Effector memory CD4-positive, alpha-beta T cell (primary cell): ENCODE measurements at places on chromosomes 4 and X.
A peak's percentile ranks its signal among the peaks of the same experiment; 100 is the strongest.

- H3K4me3 ChIP-seq = no peak overlapping the region
- DNase-seq = no peak
- H3K4me1 ChIP-seq = no peaks in the 10 kb centered on the region
These were observed 562.7 kb downstream of the RPA4 start for GRCh38 chrX:97446298-97446882.

DNA sequence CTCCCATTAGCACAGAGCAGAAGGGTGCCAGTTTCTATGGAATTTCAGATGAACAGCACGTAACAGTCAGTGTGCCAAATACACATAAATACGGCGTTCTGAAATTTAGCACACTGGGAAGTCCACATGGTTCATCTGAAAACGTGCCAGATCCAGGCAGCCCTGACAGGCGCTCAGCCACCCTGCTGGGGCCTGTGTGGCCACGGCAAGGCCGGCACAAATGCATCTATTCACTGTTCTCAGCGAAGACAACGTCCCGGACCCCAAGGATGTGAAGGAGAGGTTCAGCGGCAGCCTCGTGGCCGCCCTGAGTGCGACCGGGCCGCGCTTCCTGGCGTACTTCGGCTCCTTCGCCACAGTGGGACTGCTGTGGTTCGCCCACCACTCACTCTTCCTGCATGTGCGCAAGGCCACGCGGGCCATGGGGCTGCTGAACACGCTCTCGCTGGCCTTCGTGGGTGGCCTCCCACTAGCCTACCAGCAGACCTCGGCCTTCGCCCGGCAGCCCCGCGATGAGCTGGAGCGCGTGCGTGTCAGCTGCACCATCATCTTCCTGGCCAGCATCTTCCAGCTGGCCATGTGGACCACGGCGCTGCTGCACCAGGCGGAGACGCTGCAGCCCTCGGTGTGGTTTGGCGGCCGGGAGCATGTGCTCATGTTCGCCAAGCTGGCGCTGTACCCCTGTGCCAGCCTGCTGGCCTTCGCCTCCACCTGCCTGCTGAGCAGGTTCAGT, 15.6 kb downstream of the DGKQ start:
- H3K36me3 ChIP-seq = no peaks in the 10 kb centered on the region
- H3K4me3 ChIP-seq = no peak overlapping the region
- no peak overlapping the region for H3K27ac ChIP-seq
- H3K27me3 ChIP-seq = no peaks in the 10 kb centered on the region
- no peaks in the 10 kb centered on the region for H3K4me1 ChIP-seq
- DNase-seq = no peak

- no peaks in the 10 kb centered on the region for H3K4me1 ChIP-seq
- H3K36me3 ChIP-seq = no peaks in the 10 kb centered on the region
- H3K27me3 ChIP-seq = no peaks in the 10 kb centered on the region
- no peak overlapping the region for H3K4me3 ChIP-seq
- H3K27ac ChIP-seq = no peak overlapping the region
These were observed 1097.2 kb upstream of the TENM3 start for GRCh38 chr4:181146051-181146450.

- no peak overlapping the region for H3K27ac ChIP-seq
- DNase-seq = no peak
- no peaks in the 10 kb centered on the region for H3K4me1 ChIP-seq
These were observed 203.4 kb downstream of the CCNG2 start for GRCh38 chr4:77360451-77360850.

- H3K36me3 ChIP-seq = no peaks in the 10 kb centered on the region
- no peak overlapping the region for H3K4me3 ChIP-seq
- no peak overlapping the region for H3K27ac ChIP-seq
- H3K4me1 ChIP-seq = no peaks in the 10 kb centered on the region
- DNase-seq = no peak
- H3K27me3 ChIP-seq = no peaks in the 10 kb centered on the region
These were observed 38.3 kb downstream of the GPAT3 start for GRCh38 chr4:83574247-83574646.

- no peak overlapping the region for H3K27ac ChIP-seq
- no peak overlapping the region for H3K4me3 ChIP-seq
- H3K27me3 ChIP-seq = no peaks in the 10 kb centered on the region
These were observed 63.0 kb downstream of the PRSS12 start for GRCh38 chr4:118289794-118290193.

DNA sequence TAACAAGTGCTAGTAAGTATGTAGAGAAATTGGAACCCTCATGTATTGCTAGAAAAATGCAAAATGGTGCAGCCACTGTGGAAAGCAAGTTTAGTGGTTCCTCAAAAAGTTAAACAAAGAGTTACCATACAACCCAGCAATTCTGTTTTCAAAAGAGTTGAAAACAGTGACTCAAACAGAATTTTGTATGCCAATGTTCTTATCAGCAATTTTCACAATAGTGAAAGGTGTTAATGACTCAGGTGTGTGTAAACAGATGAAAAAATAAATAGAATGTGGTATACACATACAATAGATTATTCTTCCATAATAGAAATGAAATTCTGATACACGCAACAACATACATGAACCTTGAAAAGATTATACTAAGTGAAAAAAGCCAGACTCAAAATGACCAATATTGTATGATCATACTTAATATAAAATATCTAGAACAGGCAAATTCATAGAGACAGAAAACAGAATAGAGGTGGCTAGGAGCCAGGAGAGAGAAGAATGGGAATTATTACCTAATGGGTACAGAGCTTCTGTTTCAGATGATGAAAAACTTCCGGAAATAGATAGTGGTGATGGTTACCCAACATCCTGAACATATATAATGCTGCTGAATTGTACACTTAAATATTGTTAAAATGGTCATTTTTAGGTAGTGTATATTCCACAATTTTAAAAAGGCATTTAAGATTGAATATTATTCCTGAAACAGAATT, 51.6 kb downstream of the WDFY3 start:
- no peaks in the 10 kb centered on the region for H3K36me3 ChIP-seq
- no peaks in the 10 kb centered on the region for H3K4me1 ChIP-seq
- H3K4me3 ChIP-seq = no peak overlapping the region
- DNase-seq = no peak
- H3K27ac ChIP-seq = no peak overlapping the region

DNA sequence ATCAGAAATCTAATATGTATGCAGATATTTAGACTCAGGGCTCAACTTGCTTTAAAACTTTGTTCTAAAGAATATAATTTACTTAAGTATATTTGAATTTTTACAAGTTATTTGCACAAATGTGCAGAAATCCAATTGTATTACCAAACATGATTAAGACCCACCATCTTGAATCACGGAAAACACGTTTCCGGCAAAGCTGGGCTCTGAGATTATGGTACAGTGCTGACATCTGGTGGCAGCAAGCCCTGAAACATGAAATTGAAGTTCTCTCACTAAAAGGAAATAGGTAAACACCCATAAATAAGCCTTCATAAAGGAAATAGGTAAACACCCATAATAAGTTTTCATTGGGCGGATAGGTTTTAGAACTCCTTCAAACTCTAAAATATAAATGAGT, 98.3 kb upstream of the MAOA start:
- peak; percentile 27 for DNase-seq
- no peaks in the 10 kb centered on the region for H3K36me3 ChIP-seq
- no peaks in the 10 kb centered on the region for H3K4me1 ChIP-seq
- no peaks in the 10 kb centered on the region for H3K27me3 ChIP-seq

GRCh38 chr4:26594778-26595177, 10.9 kb downstream of the TBC1D19 start:
- H3K4me1 ChIP-seq = no peaks in the 10 kb centered on the region
- no peaks in the 10 kb centered on the region for H3K27me3 ChIP-seq
- DNase-seq = no peak
- no peak overlapping the region for H3K4me3 ChIP-seq

DNA sequence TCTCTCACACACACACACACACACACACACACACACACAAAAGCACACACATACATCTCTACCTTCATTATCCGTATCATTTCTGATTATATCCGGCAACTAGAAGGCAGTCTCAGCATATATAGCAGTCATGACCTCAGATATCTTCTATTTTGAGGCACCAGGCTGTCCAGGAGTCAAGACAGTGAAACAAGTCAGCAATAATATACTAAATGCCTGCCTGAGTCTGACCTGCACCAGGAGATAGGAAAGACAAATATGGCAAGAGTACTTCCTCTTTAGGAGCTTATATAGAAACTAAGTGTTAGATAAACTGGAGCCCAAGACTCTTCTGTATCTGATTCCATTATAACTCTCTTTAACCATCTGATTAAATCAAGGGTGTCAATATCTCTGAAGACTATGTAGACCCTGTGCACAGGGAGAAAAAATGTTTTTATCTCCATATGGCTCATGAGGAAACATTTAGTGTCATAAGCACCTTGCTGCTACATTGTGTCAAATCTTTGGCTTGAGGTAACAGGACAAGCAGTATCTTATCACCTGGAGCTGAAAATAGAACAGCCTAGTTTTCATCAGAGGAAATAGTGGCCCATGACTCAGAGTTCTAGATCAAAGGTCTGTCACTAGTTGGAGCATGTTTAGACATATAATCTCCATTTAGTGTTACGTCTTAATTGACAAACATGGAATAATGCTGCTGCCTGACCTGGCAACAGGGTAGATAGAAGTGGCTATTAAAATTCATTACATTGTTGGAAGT, 27.0 kb upstream of the FAM47B start:
- H3K4me1 ChIP-seq = no peaks in the 10 kb centered on the region
- no peaks in the 10 kb centered on the region for H3K27me3 ChIP-seq
- no peak overlapping the region for H3K27ac ChIP-seq
- no peak for DNase-seq

DNA sequence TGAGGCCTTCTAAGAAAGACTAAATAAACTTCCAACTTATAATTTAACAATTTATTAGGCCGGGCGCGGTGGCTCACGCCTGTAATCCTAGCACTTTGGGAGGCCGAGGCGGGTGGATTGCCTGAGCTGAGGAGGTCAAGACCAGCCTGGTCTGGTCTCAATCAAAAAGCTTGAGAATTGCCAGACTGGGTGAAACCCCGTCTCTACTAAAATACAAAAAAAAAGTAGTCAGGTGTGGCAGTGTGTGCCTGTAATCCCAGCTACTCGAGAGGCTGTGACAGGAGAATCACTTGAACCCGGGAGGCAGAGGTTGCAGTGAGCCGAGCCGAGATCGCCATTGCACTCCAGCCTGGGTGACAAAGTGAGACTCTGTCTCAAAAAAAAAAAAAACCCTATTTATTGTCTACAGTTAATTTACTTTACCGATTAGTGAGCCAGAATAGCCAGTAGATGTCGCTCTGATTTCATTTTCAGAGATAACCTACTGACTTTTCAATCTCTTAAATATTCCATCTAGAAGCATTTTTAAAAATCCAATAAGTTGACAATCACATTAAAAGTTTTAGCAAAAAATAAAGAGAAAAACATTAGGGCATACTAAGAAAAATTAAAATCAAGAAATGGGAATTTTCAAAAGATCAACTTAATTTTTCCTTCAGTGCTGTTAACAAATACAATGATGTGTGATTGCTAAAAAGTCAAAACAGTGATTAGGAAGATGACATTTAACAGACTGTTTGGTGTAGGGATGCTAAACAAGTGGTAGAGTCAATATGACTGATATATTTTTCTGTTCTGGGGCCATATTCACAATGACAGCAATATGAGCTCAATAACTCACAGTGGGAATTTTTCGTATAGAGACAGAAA, 4.3 kb upstream of the SHROOM3 start:
- no peak overlapping the region for H3K4me3 ChIP-seq
- DNase-seq = no peak
- H3K27ac ChIP-seq = no peak overlapping the region
- no peaks in the 10 kb centered on the region for H3K4me1 ChIP-seq
- no peaks in the 10 kb centered on the region for H3K27me3 ChIP-seq

- no peak for DNase-seq
- H3K36me3 ChIP-seq = no peaks in the 10 kb centered on the region
- H3K27me3 ChIP-seq = no peaks in the 10 kb centered on the region
- no peak overlapping the region for H3K4me3 ChIP-seq
- no peak overlapping the region for H3K27ac ChIP-seq
These were observed 115.7 kb upstream of the ZXDA start for GRCh38 chrX:58025979-58026378.

DNA sequence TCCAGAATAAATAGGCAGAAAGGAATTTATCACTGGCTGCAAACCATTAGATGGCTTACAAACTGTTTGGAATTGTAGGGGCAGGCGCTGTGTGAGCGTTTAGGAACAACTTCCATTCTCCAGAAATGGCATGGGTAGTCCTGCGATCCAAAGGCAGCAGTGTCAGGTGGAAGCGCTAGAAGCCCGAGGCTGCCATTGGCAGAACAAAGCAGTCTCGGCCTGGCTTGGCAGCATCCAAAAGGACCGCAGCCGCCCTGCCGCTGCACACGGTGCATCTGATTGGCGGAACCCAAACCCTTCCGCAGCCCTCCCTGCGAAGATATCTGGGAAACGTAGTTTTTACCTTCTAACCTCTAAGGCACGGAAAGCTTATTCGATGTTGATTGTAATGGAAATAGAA, 23.6 kb upstream of the YTHDC1 start:
- no peak overlapping the region for H3K27ac ChIP-seq
- no peak overlapping the region for H3K4me3 ChIP-seq
- peak; percentile 32 for DNase-seq
- no peaks in the 10 kb centered on the region for H3K27me3 ChIP-seq

DNA sequence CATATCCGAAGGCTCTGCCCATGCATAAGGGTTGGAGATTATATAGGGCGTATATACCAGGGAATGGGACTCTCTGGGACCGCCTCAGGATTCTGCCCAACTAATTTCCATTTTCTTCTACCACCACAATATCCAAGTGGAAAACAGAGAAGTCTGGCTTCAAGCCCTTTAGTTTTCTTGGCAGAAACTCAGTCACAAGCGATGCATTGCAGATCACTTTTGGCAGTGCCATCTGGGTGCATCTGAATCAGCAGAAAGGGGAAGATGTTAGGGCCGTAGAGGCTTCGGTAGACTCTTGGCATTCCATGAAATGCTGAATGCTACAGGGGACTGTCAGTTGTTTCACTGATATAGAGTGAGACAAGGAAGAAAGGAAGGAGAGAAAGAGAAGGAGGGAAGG, 94.1 kb upstream of the FAM9B start:
- H3K27me3 ChIP-seq = no peaks in the 10 kb centered on the region
- H3K4me1 ChIP-seq = no peaks in the 10 kb centered on the region
- H3K36me3 ChIP-seq = no peaks in the 10 kb centered on the region
- H3K27ac ChIP-seq = no peak overlapping the region
- no peak overlapping the region for H3K4me3 ChIP-seq
- no peak for DNase-seq

DNA sequence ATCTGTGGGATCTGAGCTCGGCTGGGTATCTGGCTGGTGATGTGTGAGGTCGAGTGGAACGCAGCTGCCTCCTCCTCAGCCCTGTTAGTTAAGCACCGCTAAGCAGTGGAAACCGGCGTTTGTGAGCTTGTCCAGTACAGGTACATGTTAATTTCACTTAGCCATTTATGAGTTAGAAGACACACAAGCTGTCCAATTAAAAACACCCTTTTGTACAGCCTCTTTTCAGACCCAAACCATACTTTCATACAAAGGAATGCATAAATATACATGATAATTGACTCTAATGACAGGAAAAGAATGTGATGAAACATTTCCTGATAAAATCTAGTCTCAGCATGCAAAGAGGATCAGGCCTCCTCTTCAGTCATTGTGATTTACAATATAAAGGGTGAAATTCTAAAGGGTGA, 163.6 kb upstream of the FAT1 start:
- no peak overlapping the region for H3K4me3 ChIP-seq
- DNase-seq = no peak
- H3K36me3 ChIP-seq = no peaks in the 10 kb centered on the region
- no peak overlapping the region for H3K27ac ChIP-seq

- no peaks in the 10 kb centered on the region for H3K27me3 ChIP-seq
- H3K4me1 ChIP-seq = no peaks in the 10 kb centered on the region
- H3K36me3 ChIP-seq = no peaks in the 10 kb centered on the region
These were observed 54.5 kb downstream of the RS1 start for GRCh38 chrX:18617407-18617750.

GRCh38 chrX:13142891-13143290, 98.5 kb upstream of the FAM9C start:
- no peaks in the 10 kb centered on the region for H3K4me1 ChIP-seq
- H3K27me3 ChIP-seq = no peaks in the 10 kb centered on the region
- no peaks in the 10 kb centered on the region for H3K36me3 ChIP-seq
- H3K27ac ChIP-seq = no peak overlapping the region
- no peak for DNase-seq
